ENCODE measurements at places on chromosomes 4 and X. TPM values are rescaled to one million over a fixed set of nuclear protein-coding genes. Genes with fewer than 3 reads are reported as not detected.

DNA sequence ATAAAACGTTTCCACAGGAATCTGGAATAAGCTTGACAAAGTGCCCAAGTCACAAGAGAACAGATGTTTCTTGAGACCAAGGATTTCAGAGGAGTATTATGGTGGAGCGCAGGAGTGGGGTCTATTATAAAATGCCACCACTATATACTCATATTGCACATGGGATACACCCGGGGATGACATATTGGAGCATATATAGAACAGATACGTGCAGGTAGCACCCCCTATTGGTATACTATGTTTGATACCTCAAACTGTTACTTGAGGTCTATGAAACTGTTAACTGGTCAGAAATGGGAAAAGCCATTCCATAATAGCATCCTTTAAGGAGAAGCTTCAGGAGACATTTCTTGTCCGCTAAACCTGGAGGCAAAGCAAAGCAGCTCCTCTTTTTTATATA is 86.0 kb downstream of the PCYT1B start:
- H3K4me3 ChIP-seq, result no peak overlapping the region
- H3K27me3 ChIP-seq, result no peaks in the 10 kb centered on the region
- H3K36me3 ChIP-seq, result no peaks in the 10 kb centered on the region
- no peak for DNase-seq
- H3K27ac ChIP-seq, result no peak overlapping the region
- no peaks in the 10 kb centered on the region for H3K4me1 ChIP-seq

DNA sequence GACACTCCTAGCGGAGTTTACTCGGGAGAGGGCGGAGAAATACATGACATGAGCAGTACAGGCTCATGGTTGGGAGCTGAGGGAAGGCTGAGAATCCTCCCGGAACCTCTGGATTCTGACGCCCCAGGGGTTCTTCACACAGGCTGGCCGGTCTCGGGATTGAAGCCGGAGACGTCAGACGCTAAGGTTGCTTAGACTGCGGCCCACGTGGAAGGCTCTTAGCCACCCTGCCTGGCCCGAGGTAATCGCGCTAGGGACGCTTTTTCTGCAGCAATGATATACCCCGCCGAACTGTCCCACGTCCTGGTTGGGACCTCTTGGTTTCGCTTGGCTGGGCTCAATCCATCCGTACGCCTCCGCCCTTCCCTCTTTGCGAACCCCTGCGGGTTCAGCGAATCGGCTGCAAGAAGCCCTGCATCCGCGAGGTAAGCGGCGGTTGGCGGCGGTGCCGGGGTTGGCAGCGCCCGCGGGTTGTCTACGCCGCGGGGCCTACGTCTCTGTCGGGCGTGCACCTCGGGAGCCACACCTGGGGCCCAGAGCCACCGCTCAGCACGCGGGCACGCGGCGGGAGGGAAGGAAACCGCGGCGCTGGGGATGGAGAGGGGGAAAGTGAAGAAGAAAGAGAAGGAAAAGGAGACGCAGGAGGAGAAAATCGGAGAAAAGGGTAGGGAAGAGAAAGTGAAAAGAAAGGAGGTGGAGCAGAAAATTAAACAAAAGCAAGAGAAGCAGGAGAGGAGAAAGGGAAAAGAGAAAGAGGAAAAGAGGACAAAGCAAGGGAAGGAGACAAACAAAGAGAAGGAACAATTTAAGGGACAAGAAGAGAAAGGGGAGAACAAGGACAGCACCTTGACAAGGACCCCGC is at the start of gene ARL9:
TSS of gene ARL9 (plus strand) at position 523 of the 862 bp plus-strand sequence. CDS start at position 595, 72 bp downstream.
- H3K27ac ChIP-seq, result peak within 1 kb of the TSS; percentile 7
- H3K4me1 ChIP-seq, result no peaks in the 10 kb centered on the region

DNA sequence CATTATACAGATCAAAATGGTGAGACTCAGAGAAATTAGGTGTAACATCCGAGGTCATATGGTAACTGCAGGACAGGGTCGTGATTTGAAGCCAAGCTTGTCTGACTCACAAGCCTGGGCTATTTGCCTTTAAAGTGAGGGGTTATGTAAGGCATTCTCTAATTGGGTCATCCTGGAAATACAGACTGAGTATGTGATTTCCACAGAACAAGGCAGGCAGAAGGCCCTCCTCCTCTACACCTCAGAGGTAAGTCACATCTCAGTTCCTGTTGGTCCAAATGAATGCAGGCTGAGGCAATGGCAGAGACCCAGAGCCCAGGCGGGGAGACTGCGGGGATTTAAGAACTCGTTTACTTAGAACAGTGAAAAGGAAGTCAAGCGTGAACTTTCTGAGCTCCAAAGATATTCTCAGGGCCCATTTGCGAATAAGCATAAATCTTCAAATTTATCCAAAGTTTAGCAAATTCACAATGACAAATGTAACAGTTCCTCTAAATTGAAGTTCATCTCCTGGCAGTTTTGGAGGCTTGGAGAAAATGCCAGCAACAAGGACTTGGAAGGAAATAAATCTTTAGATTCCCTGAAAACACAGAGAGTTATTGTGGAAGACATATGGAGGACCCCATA is 153.3 kb downstream of the LDB2 start:
- no peaks in the 10 kb centered on the region for H3K27me3 ChIP-seq
- no peak for DNase-seq
- no peak overlapping the region for H3K27ac ChIP-seq
- no peaks in the 10 kb centered on the region for H3K4me1 ChIP-seq
- no peak overlapping the region for H3K4me3 ChIP-seq
- H3K36me3 ChIP-seq, result no peaks in the 10 kb centered on the region

DNA sequence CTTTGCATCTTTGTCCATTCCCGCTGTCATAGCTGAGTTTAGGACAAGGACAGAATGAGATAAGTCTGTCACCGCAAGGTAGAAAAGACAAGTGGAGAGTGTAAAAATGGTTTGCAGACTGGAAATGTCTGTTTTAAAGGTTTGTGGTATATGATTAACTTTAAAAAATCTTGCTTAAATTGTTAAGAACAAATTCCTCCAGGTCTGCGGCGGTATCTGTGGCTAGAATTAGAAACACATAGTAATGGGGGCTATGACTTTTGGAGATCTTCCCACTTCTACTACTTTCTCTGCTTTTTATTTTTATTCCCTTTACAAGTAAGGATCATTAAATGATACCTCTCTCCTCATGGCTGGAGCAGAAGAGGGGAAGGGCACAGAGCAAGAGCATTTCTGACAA is 92.2 kb downstream of the MID1IP1 start:
- no peaks in the 10 kb centered on the region for H3K36me3 ChIP-seq
- H3K27me3 ChIP-seq, result no peaks in the 10 kb centered on the region
- H3K4me3 ChIP-seq, result no peak overlapping the region
- H3K27ac ChIP-seq, result no peak overlapping the region
- DNase-seq, result no peak

GRCh38 chr4:163693776-163694175 is 199.3 kb downstream of the TMA16 start:
- no peak for DNase-seq
- no peaks in the 10 kb centered on the region for H3K4me1 ChIP-seq
- H3K36me3 ChIP-seq, result no peaks in the 10 kb centered on the region
- no peak overlapping the region for H3K4me3 ChIP-seq

Gene DIPK2B
- 2.5 TPM for total RNA-seq

DNA sequence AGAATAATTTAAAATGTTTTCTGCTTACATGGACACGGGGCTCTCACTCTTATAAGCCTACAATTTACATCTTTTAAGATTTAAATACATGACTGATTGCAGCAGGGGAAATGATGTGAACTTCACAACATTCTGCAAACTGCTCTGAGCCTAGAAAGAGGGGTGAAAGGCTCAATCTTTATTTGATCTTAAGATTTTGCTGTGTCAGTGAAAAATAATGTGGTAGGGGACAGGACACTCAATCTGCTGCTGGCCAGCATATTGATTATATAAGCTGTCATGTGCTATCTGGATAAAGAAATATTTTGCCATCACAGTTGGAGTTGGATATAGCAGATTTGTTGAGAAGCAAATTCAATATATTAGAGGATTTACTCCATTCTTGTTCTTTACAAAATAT is 2210.5 kb downstream of the PCDH7 start:
- no peaks in the 10 kb centered on the region for H3K4me1 ChIP-seq
- DNase-seq, result no peak
- H3K27me3 ChIP-seq, result no peaks in the 10 kb centered on the region
- H3K36me3 ChIP-seq, result no peaks in the 10 kb centered on the region
- H3K27ac ChIP-seq, result no peak overlapping the region
- H3K4me3 ChIP-seq, result no peak overlapping the region

Gene DNAAF6
- total RNA-seq, result not detected

- no peak overlapping the region for H3K27ac ChIP-seq
- no peaks in the 10 kb centered on the region for H3K27me3 ChIP-seq
- no peaks in the 10 kb centered on the region for H3K4me1 ChIP-seq
- DNase-seq, result peak; percentile 33
Measured at GRCh38 chr4:73885574-73886267, 16.5 kb downstream of the CXCL1 start.

DNA sequence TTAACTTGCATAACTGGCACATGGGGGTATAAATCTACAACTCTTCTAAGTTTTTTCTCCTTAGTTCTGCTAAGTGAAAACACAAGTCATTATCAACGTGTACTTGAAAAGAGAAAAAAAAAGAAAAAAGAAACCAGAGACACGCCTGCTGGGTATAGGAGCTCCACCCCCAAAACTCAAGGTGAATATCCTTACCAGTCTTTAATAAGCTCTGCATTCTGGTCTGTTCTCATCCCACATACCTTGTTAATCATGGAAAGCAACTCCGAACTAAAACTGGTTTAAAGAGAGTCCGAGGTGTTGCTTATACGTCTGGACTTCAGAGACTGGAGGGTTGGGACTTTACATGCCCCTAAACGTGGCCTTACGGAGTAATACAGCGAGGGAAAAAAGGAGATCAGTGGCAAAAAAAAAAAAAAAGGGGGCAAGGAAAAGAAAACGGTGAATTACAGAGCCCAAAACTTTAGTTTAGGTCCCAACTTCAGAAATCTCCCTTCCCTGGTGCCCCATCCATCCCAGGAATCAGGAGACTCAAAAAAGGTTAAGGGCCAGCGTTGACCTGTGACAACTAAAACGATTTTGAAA is 1.0 kb downstream of the PGRMC2 start:
- H3K36me3 ChIP-seq, result no peaks in the 10 kb centered on the region
- peak overlapping the region; percentile 74 for H3K4me3 ChIP-seq
- H3K27me3 ChIP-seq, result no peaks in the 10 kb centered on the region
- peak overlapping the region; percentile 93 for H3K27ac ChIP-seq
- DNase-seq, result peak; percentile 63

GRCh38 chr4:40782876-40783275 is 33.1 kb downstream of the NSUN7 start:
- no peaks in the 10 kb centered on the region for H3K36me3 ChIP-seq
- H3K4me1 ChIP-seq, result no peaks in the 10 kb centered on the region
- no peak for DNase-seq
- H3K4me3 ChIP-seq, result no peak overlapping the region
- H3K27me3 ChIP-seq, result no peaks in the 10 kb centered on the region
- no peak overlapping the region for H3K27ac ChIP-seq

Gene ZCCHC18
- total RNA-seq, result not detected

Gene ANKRD50
- total RNA-seq, result 14.0 TPM

Gene RAB40A
- total RNA-seq, result 0.10 TPM

DNA sequence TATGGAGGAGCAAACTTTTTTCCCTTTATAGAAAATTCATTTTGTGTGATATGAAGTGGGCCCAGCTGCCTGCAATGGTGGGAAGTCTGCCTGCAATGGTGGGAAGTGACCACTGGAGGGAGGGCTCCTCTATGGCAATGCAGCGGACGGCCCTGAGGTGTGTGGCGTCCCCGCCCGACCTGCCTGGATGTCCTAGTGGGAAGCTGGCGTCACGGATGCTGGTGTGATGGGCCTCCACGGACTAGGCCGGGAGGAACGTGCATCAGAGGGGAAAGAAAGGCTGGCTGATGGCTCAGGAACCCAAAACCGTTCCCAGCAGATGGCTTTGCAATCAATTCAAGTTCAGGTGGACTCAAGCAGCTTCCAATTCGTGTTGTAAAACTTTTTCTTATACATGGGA is 177.9 kb downstream of the AFAP1 start:
- no peaks in the 10 kb centered on the region for H3K36me3 ChIP-seq
- no peaks in the 10 kb centered on the region for H3K4me1 ChIP-seq
- DNase-seq, result peak; percentile 65
- H3K27me3 ChIP-seq, result no peaks in the 10 kb centered on the region
- no peak overlapping the region for H3K4me3 ChIP-seq

DNA sequence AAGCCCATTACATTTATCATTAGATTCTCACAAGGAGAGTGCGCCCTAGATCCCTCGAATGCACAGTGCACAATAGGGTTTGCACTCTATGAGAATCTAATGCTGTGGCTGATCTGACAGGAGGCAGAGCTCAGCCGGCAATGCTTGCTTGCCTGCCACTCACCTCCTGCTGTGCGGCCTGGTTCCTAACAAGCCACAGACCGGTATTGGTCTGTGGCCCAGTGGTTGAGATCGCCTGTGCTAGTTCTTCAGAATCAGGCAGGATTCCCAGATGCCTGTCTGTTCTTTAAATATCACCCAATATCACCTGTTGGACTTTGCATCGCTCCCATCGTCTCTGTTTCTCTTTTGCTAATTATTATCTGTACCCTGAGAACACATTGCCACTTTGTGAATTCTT is 14.0 kb downstream of the DSPP start:
- no peak overlapping the region for H3K27ac ChIP-seq
- no peaks in the 10 kb centered on the region for H3K36me3 ChIP-seq
- no peak for DNase-seq
- H3K4me1 ChIP-seq, result no peaks in the 10 kb centered on the region
- no peak overlapping the region for H3K4me3 ChIP-seq

DNA sequence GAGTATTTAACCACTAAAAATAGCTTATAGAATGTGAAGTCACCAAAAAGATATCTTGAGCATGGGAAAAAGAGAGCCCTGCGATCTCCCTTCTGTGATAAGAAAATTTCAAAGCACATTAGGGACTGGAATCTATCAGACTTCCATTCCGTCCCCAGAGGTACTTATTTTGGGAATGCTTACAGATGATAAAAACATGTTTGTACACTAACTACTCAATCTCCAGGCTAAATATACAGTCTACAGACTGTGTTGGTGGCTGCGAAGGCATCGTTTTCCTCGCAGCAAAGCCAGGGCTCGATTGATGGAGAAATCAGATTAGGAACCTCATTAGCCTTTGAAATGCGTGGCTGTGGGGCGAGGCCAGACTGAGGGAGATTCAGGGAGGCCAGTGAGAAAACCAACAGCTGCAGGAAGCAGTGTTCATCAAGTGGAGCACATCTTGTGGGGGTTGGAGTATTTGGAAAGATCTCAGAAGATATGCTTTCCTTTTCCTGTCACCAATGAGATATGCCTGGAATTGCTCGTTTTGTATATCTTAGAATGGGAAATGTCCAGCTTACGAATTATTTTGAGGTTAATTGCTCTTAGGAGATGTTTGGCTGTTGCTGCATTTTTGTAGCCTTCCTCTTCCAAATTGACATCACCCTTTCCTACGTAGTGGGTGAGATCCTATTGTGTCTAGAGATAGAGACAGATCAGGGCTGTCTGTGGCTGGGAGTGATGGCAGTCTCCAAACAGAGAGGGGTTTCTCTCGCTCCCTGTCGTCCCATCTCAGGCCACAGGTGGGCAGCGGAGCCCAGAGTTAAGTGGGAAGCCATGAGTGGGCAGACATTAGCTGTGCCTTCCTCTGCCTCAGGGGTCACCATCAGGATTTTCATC is 224.9 kb upstream of the FAT1 start:
- H3K4me1 ChIP-seq, result peaks cover 8% of the 10 kb centered on the region
- H3K36me3 ChIP-seq, result no peaks in the 10 kb centered on the region
- H3K27me3 ChIP-seq, result no peaks in the 10 kb centered on the region

- H3K4me3 ChIP-seq, result no peak overlapping the region
- DNase-seq, result no peak
- H3K4me1 ChIP-seq, result no peaks in the 10 kb centered on the region
- no peaks in the 10 kb centered on the region for H3K36me3 ChIP-seq
- no peak overlapping the region for H3K27ac ChIP-seq
Measured at GRCh38 chrX:144717682-144718081, 529.6 kb upstream of the SPANXN1 start.

Gene ZNF141
- 16.7 TPM for total RNA-seq

- no peak for DNase-seq
- H3K4me3 ChIP-seq, result no peak overlapping the region
- no peak overlapping the region for H3K27ac ChIP-seq
- H3K4me1 ChIP-seq, result no peaks in the 10 kb centered on the region
- H3K27me3 ChIP-seq, result no peaks in the 10 kb centered on the region
Measured at GRCh38 chrX:19361701-19362100, 18.0 kb downstream of the PDHA1 start.

Gene GAB3
- total RNA-seq, result 1.2 TPM

Measured in colonic mucosa (tissue), 4 donors.